ENCODE measurements at places on chromosomes 2 and 18.
A peak's percentile ranks its signal among the peaks of the same experiment; 100 is the strongest.

- DNase-seq: no peak
- H3K27me3 ChIP-seq: peaks cover 38% of the 10 kb centered on the region
- no peak overlapping the region for H3K27ac ChIP-seq
- H3K4me3 ChIP-seq: no peak overlapping the region
Observed at GRCh38 chr2:152015552-152015951, 83.3 kb downstream of the CACNB4 start.

DNA sequence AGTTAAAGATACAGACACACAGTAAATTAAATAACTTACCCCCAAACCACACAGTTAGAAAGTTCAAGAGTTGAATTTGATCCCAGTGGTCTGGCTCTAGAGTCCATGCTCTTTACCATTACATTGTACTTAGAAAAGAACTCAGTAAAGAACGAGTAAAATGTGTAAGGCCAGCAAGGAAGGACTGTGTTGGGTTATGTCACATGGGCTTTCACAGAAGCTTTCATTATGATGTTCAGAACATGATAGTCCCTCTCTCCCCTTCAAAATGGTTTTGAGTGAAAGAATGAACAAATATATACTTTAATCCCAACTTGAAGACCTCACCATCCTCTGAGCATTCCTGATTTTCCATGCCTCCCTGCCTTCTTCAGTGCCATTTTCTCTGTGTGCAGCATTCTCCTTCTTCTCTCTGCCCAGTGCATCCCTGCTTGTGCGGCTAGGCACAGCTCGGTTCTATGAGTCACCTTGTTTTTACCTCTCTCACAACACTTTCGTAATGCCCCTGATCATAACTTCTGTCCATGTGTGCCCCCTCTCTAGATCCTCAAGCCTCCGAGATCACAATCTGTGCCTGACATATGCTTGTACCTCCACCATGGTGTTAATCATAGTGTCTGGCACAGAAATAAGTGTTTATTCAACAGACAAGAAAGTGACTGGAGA, 22.0 kb downstream of the RASGRP3 start:
- peaks cover 3% of the 10 kb centered on the region for H3K36me3 ChIP-seq
- H3K4me1 ChIP-seq: peaks cover 26% of the 10 kb centered on the region
- DNase-seq: no peak

DNA sequence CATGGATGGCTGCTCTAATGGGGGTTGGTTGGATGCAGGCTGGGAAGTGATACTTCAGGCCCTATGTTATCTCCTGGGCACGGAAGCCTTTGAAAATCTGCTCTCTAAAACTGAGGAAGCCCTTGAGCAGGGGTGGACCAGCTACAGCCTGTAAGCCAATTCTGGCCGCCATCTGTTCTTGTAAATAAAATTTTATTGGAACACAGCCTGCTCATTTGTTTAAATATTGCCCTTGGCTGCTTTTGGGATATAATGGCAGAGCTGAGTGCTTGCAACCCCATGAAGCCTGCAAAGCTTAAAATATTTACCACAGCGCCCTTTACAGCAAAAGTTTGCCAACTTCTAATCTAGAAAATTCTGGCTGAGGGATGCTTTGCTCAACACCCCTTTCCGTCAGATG, 11.9 kb upstream of the IGFBP2 start:
- H3K27me3 ChIP-seq: peaks cover 23% of the 10 kb centered on the region
- no peaks in the 10 kb centered on the region for H3K36me3 ChIP-seq
- DNase-seq: no peak
- no peak overlapping the region for H3K27ac ChIP-seq
- H3K4me3 ChIP-seq: no peak overlapping the region
- H3K4me1 ChIP-seq: no peaks in the 10 kb centered on the region

GRCh38 chr2:96695602-96696001, 44.3 kb downstream of the LMAN2L start:
- H3K27me3 ChIP-seq: no peaks in the 10 kb centered on the region
- peaks cover 10% of the 10 kb centered on the region for H3K4me1 ChIP-seq
- H3K27ac ChIP-seq: no peak overlapping the region
- DNase-seq: no peak
- H3K36me3 ChIP-seq: no peaks in the 10 kb centered on the region
- H3K4me3 ChIP-seq: no peak overlapping the region

DNA sequence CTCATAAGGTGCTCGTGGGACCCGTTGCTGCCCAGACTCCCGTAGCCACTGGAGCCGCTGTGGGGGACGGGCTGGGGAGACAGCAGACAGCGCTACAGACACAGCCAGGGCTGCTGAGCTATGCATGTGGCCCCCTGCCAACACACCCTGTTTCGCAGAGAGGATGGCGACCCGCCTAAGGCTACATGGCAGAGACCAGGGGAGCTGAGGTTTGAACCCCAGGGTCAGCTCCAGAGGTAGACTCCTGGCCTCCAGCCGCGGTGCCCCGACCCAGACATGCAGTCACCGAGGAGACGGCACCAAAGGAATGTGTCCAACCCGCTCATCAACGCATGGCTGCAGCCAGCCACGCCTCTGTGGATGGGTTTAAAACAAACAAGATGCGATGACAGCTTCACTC, 21.0 kb upstream of the HES6 start:
- DNase-seq: no peak
- H3K36me3 ChIP-seq: peaks cover 13% of the 10 kb centered on the region
- no peak overlapping the region for H3K27ac ChIP-seq
- peaks cover 7% of the 10 kb centered on the region for H3K4me1 ChIP-seq
- H3K27me3 ChIP-seq: no peaks in the 10 kb centered on the region

- peaks cover 6% of the 10 kb centered on the region for H3K4me1 ChIP-seq
- H3K36me3 ChIP-seq: no peaks in the 10 kb centered on the region
- DNase-seq: no peak
- peaks cover 10% of the 10 kb centered on the region for H3K27me3 ChIP-seq
- no peak overlapping the region for H3K27ac ChIP-seq
- H3K4me3 ChIP-seq: no peak overlapping the region
Observed at GRCh38 chr18:49648326-49648725, 86.5 kb downstream of the LIPG start.

GRCh38 chr2:229920011-229920641, 1.7 kb downstream of the TRIP12 start:
- H3K36me3 ChIP-seq: peaks cover 46% of the 10 kb centered on the region
- H3K27ac ChIP-seq: peak overlapping the region; percentile 95
- H3K27me3 ChIP-seq: no peaks in the 10 kb centered on the region
- DNase-seq: peak; percentile 43
- peaks cover 45% of the 10 kb centered on the region for H3K4me1 ChIP-seq

DNA sequence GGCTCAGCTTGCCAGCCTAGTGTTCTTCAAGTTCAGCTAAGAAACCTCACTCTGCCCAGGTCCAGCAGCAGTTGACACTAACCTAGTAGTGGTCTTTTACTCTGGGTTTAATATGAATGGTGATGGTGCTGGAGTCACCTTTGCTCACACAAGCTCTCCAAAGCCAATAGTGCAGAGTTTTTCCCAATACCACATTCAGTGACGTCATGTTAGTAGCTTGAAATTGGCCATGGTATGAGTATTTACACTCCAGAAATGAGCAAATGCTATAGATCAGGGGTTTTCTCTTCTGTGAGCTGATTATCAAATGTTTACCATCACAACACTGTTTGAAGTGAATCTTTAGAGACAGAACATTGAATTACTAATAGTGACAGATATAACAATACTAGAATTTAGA, 209.1 kb downstream of the KCNH7 start:
- H3K4me3 ChIP-seq: no peak overlapping the region
- H3K36me3 ChIP-seq: no peaks in the 10 kb centered on the region
- no peaks in the 10 kb centered on the region for H3K4me1 ChIP-seq
- no peak overlapping the region for H3K27ac ChIP-seq

GRCh38 chr2:191152482-191153240, 1.9 kb upstream of the STAT4 start:
- H3K27ac ChIP-seq: peak overlapping the region; percentile 96
- H3K36me3 ChIP-seq: peaks cover 31% of the 10 kb centered on the region
- H3K4me3 ChIP-seq: peak overlapping the region; percentile 8
- no peak for DNase-seq

GRCh38 chr2:119723186-119723585, 36.5 kb upstream of the PTPN4 start:
- H3K27me3 ChIP-seq: peaks cover 18% of the 10 kb centered on the region
- H3K27ac ChIP-seq: no peak overlapping the region
- DNase-seq: no peak
- no peaks in the 10 kb centered on the region for H3K4me1 ChIP-seq
- no peaks in the 10 kb centered on the region for H3K36me3 ChIP-seq

DNA sequence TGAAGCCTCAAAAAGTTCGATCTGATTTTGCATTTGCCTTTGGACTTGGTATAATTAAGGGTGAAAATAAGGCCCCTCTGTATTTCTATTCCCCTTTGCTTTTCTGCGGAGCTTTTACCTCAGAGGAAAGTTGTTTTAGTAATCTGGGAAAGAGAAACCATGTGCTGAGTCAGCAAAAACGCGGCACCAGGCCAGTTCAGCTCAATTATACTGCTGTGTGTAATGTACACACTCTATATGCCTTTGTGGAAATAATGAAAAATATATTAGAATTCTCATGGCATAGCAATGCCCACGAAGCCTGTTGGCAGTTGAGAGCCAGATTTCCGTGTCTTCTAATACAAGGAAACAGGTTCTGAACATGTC, 161.9 kb upstream of the SIX2 start:
- H3K27ac ChIP-seq: no peak overlapping the region
- peaks cover 75% of the 10 kb centered on the region for H3K27me3 ChIP-seq
- H3K4me3 ChIP-seq: no peak overlapping the region
- no peaks in the 10 kb centered on the region for H3K36me3 ChIP-seq
- H3K4me1 ChIP-seq: no peaks in the 10 kb centered on the region

GRCh38 chr2:46411985-46412384, 67.4 kb upstream of the TMEM247 start:
- no peak overlapping the region for H3K27ac ChIP-seq
- no peaks in the 10 kb centered on the region for H3K4me1 ChIP-seq
- no peak for DNase-seq
- H3K27me3 ChIP-seq: peaks cover 10% of the 10 kb centered on the region
- H3K36me3 ChIP-seq: no peaks in the 10 kb centered on the region

DNA sequence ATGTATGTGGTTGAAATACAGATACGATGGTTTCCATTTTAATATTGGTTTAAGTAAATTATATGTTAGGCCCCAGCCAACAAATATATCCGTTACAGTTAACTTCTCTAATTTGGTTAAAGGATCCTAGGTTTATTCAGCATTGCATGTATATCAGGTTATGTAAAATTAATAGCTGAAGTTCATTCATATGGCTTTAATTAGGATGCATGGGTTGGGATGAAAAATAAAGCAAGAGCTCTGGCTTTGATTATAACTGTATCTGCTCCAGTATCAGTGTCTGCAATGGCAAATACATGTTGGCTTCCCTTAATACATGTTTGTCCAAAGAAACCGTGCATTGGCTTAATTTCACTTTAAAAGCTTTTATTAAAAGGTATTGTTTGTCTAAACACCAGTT, 435.7 kb upstream of the SETBP1 start:
- no peaks in the 10 kb centered on the region for H3K36me3 ChIP-seq
- no peak overlapping the region for H3K27ac ChIP-seq
- no peak overlapping the region for H3K4me3 ChIP-seq
- no peaks in the 10 kb centered on the region for H3K27me3 ChIP-seq
- no peak for DNase-seq
- no peaks in the 10 kb centered on the region for H3K4me1 ChIP-seq

DNA sequence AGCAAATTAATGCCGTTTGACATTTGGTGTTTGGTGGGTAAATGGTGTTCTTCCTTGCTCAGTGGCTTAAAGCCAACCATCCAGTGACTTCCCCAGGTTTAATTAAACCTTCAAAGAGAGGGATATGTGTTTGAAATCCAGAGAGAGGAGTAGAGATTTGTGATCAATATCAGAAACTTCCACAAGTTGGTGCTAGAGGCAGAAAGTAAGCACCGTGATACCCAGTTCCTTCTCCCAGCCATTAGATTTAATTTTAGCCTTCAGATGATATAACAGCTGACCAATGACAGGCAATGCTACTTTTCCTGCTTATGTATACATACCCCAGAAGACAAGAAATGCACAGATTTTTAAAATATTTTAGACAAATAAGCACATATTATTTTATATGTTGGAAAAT, 398.5 kb downstream of the CDH2 start:
- no peak for DNase-seq
- H3K36me3 ChIP-seq: no peaks in the 10 kb centered on the region
- no peaks in the 10 kb centered on the region for H3K27me3 ChIP-seq
- H3K4me1 ChIP-seq: no peaks in the 10 kb centered on the region
- no peak overlapping the region for H3K27ac ChIP-seq
- H3K4me3 ChIP-seq: no peak overlapping the region

GRCh38 chr2:85445316-85446295, 27.1 kb downstream of the SH2D6 start:
- H3K27me3 ChIP-seq: no peaks in the 10 kb centered on the region
- H3K27ac ChIP-seq: no peak overlapping the region
- H3K36me3 ChIP-seq: peaks cover 3% of the 10 kb centered on the region
- no peak overlapping the region for H3K4me3 ChIP-seq
- DNase-seq: no peak

- no peak for DNase-seq
- H3K27me3 ChIP-seq: peaks cover 17% of the 10 kb centered on the region
- no peak overlapping the region for H3K27ac ChIP-seq
- no peaks in the 10 kb centered on the region for H3K36me3 ChIP-seq
Observed at GRCh38 chr18:25329783-25330182, 22.2 kb downstream of the ZNF521 start.
